ENCODE measurements at places on chromosomes 6 and 20.
A peak's percentile ranks its signal among the peaks of the same experiment; 100 is the strongest.

DNA sequence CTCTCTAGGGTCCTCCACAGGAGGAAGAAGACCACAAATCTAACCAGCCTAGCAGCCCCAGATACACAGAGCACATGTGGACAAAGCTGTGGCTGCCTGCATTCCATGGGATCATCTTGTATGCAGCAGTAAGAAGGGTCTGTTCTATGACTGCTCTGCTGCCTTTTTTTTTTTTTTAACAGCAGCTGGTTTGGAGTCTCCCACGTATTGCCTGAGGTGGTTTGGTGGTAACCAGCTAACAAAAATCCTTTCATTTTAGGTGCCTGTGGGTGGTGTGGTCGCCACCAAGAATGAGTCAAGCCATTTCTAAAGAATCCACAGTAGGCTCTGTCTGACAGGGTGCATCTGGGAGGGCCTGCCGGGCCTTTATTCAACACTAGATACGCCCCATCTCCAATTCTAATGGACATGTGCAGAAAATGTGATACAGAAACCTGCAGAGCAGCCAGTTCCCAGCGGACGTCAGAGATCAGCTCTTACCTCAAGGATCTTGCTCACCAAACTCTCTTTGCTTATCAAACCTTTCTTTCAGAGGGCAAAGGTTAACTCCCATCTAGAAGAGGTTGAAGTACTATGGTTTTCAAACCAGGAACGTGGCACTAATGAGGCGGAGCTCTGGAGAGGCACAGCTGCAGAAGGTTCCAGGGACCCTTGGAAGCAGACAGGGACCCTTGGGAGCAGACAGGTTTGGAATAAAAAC, 32.0 kb downstream of the GNAS-AS1 start:
- peak; percentile 93 for DNase-seq

DNA sequence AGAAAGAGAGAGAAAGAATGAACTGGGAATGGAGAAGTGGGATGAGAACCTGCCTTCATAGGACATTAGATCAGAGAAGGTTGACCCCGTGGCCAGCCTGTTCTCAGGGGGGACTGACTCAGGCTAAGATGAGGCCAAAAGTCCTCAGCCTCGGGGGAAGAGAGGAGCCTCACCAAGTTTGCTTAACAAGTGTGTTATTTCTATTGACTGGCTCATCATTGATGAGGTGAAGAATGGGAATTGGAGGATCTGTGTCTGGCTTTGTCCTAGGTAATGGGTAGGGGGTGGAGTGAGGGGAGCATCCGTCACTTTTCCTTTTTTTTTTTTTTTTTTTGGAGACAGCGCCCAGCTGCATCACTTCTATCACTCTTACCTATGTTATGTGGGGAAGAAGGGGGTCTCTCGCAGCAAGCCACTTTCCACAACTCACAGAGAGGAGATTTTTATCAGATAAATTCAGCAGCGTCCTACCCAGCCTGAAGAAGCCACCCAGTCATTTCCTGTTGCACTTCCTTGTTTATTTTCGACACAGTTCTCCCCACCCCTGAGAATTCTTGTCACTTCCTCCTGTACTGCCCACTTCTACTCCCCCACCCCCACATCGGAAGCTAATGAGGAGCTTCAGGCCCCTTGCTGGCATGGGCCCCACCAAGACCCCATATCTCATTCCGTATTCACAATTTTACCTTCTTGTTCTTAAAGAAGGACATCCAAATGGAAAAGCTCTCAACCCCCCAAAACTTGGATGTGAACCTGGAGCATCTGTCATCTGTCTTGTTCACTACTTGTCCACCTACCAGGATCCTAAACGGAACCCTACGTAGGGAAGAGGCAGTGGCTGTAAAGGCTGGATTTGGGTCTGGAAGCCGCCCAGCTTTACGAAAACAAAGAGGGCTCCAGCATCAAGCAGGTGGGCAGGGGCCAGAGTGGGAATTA, 2.8 kb upstream of the RNASET2 start:
- DNase-seq: no peak

DNA sequence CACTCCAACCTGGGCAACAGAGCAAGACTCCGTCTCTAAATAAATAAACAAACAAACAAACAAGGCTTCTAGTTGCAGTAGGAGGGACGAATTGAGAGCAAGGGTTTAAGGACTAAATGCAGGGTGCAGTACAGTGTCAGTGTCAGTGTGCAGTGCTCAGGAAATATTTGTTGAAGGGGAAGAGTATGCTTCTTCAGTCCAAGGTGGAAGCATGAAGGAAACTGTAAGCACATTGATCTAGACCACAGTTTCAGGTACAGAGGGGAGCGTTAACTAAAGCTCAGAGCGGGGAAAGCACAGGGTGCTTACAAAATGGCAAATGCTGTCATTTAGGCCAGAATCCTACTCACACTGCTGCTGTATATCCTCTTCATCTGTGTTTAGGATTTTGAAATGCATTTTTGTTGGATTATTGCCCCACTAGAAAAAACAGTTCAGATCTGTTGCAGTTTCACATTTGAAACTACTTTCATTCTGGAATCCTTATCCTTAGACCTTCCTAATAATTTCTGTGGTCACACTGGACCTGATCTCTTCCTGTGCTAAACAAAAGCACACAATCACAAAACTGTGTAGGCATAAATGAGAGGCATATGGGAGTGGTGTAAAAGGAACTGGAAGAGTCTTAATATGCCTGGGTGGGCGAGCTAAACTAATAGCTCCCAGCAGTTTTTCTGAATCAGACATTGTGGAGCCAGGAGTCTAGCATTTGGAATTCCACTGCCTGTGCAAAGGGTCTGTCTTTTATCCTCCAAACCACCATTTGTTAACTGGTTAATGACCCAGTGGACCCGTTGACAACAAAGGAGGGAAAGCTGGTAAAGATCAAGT, 41.4 kb downstream of the CBFA2T2 start:
- peak; percentile 48 for DNase-seq

DNA sequence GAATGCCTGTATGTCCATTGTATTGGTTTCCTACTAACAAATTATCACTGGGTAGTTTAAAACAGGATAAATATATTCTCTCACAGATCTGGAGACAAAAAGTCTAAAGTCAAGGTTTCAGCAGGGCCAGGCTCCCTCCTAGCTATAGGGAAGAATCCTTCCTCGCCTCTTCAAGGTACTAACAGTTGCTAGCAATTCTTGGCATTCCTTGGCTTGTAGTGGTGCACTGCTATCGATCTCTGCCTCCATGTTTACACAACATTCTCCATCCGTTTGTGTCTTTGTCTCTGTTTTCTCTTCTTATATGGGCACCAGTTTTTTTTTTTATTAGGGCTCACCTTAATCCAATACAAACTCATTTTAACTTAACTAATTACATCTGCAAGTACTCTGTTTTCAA, 48.9 kb downstream of the OR2B6 start:
- DNase-seq: no peak

GRCh38 chr6:79762370-79762769, 131.2 kb downstream of the SH3BGRL2 start:
- no peak for DNase-seq

GRCh38 chr6:168516944-168517741, 76.2 kb downstream of the SMOC2 start:
- no peak for DNase-seq

GRCh38 chr6:10621213-10621612, 73.2 kb downstream of the C6orf52 start:
- no peak for DNase-seq

GRCh38 chr6:35428421-35429149, 23.6 kb upstream of the FANCE start:
- DNase-seq: no peak

DNA sequence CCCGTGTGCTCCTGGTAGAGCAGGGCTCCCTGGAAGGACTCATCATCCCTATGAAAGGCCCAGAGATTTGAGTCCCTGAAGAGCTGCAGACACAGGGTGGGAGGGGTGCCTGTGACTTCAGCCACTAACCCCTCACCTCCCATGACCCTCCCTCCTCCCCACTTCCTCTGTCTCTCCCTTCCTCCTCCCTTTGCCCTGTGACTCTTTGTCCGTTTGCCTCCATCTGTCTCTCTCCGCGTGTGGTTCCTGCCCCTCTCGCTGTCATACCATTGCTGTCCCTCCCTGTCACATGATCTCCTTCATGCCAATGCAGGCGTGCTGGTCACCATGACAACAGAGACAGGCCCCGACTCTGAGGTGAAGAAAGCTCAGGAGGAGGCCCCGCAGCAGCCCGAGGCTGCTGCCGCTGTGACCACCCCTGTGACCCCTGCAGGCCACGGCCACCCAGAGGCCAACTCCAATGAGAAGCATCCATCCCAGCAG, 19.0 kb downstream of the EPB41L1 start:
- DNase-seq: peak; percentile 12

DNA sequence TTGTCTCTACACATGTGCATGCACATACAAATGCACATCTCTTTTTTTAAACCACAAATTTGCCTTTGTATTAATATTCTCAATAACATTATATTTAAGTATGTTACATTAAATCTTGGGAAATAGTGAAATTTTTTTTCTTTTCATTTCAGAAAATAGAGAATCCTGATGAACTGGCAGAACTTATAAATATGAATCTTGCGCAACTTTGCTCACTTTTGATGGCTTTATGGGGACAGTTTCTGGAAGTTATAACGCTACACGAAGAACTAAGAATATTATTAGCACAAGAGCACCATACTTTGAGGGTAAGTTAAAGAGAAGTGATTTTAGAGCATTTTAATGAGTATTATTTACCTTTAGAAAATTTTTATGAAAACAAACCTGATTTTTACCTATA, 64.2 kb upstream of the SDHAF4 start:
- no peak for DNase-seq

DNA sequence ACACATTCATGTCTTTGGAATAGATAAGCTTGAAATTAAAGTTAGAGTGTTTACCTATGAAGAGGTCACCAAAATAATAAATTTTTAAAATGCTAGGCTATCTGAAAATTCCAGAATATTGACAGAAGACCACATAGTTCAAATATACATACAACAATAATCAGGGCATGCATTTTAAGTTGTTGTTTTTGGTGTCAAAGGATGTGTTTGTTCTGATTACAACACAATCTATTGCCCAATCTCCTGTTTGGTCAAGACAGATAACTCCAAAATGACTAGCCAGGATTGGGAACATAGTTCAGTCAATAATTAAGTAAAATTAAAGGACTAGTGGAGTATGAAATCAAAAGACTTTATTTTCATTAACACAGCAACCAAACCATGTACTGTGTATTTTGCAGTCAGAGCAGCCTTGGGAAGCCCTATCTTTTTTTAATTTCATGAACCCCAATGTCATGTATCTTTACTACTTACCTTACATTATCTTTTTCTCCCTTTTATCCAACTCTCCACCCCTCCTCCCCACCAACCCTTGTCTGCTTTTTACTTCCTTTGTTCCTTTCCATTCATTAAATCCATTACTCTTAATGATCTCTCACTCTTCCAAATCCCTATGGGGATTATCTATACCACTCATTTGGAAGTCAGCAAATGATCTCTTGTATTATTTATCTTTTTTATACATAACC, 111.2 kb downstream of the CDK19 start:
- DNase-seq: peak; percentile 31

- no peak for DNase-seq
Observed at GRCh38 chr20:4920655-4921054, 80.7 kb downstream of the SLC23A2 start.

DNA sequence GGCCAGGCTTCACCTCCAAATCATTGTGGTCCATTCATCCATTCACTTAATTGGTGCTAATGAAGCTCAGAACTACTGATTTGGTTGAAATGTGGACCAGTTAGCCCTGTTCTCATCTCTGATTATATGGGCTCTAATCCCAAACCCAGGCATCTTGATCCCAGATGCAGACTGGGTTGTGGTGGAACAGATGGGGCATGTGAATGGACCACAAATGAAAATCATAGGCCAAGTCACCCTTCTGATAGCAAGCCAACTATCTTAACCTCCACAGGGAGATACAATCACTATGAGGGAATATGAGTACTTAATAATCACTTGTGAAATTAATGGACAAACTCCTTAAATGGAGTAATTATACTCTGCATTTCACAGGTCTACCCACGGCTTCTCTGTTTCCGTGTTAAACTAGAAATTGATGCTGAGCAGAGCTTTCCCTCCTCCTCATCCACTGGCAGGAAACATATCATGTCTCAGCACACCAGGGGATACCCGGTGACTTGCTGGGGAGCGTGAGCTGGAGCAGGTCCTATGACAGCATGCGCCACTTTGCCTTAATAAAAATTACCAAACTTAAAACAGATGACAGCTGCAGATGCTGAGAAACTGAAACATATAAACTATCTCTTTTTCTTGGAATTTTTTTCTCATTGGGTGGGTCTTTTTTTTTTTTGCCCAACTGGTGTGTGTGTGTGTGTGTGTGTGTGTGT, 108.8 kb upstream of the HEY2 start:
- no peak for DNase-seq

DNA sequence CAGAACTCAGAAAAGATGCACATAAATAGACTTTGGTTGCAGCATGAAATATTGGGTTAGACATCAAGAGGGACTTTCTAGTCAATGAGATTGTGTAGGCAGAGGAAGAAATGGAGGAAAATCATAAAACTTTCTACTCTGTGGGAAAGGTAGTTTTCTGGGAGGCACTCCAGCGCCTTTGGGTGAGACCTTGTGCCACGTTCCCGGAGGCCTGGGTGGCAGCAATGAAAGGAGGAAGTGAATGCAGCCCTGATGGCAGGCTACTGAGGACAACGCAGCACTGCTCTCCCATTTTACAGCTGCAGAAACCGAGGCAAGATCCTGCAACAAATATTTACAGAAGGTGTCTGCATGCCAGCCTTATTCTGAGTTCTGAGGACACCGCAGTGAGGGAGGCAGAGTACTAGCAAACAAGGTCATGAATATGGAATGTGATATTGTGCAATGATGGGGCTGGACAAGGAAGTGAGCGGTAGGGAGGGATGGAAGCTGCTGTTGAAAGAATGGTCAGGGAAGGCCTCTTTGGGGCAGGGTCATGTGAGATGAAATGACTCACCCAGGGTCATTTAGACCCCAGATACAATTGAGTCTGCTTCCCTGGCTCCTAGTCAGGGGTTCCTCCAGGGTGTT, 159.1 kb downstream of the TFAP2C start:
- DNase-seq: peak; percentile 95

DNA sequence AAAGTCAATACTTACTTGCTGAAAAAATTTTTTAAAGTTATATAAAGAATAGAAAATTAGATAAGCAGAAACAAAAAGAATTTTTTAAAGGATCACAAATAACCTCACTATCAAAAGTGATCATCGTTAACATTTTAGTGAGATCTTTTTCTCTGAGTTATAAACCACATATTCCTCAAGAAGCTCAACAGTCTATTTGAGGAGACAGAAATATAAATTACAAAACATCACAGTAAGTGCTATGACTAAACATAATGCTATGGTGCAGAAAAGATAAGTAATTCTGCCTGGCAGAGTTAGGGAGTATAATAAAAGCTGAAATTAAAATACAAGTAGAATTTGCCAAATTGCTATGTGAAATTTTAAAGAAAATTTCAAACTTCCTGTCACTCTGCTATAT, 226.7 kb downstream of the LMBRD1 start:
- DNase-seq: peak; percentile 3

DNA sequence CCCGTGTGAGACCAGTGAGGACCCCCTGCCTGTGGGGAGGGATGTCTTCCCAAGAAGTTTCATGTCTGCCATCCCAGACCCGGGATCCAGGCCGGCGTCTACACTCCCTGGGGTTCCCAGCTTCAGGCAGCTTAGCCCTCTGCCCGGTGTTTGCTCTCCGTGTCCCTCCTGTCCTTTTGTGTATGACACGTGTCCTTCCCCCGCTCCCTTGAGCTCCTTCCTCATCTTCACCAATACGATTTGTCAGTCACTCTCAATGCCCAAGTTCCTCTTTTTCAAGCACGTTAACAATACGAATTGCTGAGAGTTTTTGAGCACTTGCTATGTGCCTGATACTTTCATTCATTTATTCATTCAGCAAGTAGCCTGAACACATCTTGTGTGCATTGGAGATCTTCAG, 115.6 kb upstream of the PTPN1 start:
- no peak for DNase-seq
